CD8-positive, alpha-beta T cell (primary cell): ENCODE measurements at places on chromosomes 1 and 21. TPM values are rescaled to one million over a fixed set of nuclear protein-coding genes. Genes with fewer than 3 reads are reported as not detected.

DNA sequence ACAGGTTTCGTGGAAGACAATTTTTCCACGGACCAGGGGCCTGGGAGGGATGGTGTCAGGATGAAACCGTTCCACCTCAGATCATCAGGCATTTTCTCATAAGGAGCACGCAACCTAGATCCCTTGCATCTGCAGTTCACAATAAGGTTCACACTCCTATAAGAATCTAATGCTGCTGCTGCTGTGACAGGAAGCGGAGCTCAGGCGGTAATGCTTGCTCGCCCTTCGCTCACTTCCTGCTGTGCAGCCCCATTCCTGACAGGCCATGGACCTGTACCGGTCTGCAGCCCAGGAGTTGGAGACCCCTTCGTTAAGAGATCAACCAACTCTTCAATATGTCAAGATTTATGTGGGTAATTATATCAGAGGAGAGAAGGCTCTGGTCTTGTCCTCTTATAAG, 3.3 kb upstream of the DHX9 start:
- DNase-seq: no peak

DNA sequence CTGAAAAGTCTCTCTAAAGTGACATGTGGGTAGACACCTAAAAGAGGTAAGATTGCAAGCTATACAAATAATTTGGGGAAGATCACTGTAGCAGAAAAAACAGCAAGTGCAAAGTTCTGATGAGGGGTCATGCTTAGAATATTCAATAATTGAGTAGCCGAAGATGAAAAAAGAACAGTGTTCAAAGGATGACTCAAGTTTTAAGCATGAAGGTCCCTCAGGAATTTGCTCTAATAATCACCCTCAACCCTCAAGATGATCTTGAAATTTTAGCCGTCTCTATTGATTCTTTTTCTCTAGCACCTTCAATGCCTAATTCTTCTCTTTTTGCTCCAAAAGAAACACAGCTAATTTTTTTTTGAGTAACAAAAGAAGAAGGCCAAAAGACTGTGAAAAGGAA, 190.6 kb upstream of the ZNHIT6 start:
- DNase-seq: no peak

DNA sequence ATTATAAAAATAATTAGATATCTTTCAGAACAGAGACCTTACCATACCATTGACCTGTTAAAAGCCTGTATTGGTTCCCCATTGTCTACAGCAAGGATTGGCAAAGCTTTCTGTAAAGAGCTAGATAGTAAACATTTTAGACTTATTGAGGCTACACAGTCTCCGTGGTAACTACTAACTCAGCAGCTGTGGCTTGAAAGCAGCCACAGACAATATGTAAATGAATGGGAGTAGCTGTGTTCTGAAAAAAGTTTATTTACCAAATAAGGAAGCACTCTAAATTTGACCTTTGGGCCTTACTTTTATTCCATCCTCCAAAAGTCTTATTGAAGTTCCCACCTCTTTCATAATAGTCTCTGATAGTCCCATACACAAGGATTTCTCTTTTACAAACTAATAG, 39.7 kb downstream of the NUP210L start:
- no peak for DNase-seq

Gene CELA2A
- total RNA-seq: not detected

DNA sequence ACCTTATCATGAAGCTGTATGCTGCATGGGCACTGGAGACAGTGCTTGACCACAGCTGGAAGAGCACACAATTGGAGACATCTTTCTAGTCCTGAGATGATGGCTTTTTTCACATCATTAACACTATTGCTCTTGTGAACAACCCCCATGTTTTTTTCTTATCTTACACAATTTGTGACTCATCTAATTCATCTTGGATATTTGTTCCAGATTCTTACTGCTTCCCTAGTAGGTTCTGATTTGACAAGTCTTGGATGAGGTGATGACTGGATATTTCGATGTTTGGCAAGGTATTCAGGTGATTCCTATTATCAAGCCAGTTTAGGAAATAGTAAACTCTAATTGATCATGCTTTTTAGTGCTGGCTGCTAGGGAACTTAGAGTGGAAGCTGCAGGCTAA, 23.7 kb downstream of the HLX start:
- DNase-seq: no peak

GRCh38 chr1:29864431-29865022, 628.2 kb downstream of the PTPRU start:
- no peak for DNase-seq

GRCh38 chr1:56797065-56797685, 22.0 kb downstream of the FYB2 start:
- DNase-seq: no peak

Gene OR2L8
- 0.35 TPM for total RNA-seq

DNA sequence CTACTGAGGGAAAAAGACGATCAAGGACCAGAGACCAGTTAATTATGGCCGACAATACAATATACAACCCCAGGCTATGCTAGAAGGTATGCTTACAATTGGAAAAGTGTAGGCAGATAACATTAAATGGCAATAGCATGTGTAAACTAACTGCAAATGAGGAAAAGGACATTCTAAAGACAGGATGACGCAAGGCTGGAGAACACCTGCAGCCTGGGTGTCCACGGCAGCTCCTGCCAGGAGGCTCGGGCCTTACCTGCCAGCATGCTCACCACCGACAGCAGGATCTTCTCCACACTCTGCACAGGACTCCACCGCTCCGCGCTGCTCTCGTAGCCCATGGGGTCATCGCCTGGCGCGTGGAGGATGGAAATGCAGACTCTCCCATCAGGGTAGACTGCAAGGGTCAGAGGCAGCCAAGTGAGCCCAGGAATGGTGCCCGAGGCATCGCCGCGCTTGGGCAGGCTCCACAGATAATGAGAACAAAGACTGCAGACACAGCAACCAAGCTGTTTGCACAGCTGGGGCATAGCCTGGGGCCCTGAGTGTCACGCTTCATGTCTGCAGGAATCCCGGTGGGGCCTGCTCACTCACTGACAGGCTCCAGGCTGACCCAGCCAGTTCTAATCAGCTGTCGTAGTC, 28.2 kb downstream of the UBE2G2 start:
- DNase-seq: no peak

Gene AXDND1
- 1.6 TPM for total RNA-seq

GRCh38 chr1:100796046-100796445, 76.5 kb downstream of the VCAM1 start:
- DNase-seq: no peak

DNA sequence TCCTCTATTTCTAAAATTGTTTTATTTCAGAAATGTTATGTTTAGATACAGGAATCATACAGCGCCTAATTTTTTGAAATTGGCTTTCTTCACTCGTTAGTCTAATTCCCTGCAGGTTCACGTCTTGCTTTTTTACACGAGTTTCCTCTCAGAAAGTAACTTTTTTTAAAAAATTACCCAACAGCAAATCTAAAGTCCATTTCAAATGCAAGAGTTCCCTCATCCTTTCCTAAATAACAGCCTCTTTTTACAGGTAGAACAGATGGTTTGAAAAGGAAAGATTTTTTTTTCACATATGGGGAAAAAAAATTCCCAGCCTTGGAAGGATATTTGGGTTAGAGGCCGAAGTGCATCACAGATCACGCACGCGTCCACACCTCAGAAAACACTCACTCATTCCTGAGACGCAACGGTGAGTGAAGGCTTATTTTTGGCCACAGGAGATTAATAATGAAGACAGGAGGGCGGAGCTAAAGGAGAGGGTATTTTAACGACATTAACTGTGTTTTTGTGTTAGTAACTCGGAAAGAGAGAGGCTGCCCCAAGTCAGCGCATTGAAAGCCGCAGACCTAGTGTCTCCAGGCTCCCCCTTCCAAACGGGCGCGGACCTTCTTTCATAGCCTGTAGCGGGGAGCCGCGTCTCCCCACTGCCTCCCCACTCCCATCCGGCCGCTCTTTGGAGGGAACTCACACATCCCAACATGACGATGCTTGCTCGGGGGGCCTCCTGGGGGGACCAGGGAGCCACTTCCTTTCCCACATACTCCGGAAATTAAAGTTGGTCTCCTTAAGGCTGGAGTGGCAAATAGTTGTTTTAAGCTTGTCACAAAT, 969 bp upstream of the RIPK4 start:
- peak; percentile 28 for DNase-seq

- peak; percentile 98 for DNase-seq
Observed at GRCh38 chr21:37366482-37367316, at the start of gene DYRK1A. Gene DYRK1A (plus strand): TSS chr21:37366773. CDS start chr21:37420375, 53,602 bp downstream.

DNA sequence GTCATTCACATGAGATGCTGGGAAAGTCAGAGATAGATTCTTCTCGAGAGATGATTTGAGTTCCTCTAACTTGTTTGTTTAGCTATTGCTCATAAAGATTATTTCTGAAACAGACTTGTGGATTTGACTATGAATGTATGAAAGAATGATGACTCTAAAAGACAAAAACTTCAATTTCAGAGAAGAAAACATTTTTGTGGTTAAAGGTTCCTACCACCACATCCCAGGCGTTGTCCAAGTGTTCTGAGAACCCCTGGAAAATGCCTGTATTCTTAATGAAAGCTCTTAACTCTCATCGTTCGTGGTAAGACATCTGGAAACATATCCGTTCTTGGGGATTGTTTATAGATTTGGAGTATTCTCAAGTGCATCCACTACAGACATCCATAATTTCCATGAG, 228.7 kb downstream of the BARHL2 start:
- DNase-seq: no peak

DNA sequence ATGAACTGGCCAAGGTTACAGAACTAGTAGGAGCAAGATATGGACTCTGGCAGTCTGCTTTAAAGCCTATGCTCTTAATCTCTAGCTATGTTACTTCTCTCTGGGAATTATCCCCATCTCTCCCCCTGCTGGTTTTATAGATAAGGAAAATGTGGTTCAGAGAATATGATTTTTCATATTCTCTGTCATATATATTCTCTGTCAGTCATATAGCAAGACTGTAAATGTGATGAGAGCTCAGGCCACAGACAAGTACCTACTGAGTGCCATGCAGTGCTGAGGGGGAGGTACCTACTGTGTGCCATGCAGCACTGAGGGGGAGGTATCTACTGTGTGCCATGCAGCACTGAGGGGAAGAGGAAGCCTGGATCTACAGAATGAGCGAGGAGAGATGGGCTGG, 220.3 kb upstream of the FGGY start:
- no peak for DNase-seq

Gene KIF26B
- not detected for total RNA-seq

GRCh38 chr1:166013232-166013631, 153.6 kb downstream of the FAM78B start:
- no peak for DNase-seq

DNA sequence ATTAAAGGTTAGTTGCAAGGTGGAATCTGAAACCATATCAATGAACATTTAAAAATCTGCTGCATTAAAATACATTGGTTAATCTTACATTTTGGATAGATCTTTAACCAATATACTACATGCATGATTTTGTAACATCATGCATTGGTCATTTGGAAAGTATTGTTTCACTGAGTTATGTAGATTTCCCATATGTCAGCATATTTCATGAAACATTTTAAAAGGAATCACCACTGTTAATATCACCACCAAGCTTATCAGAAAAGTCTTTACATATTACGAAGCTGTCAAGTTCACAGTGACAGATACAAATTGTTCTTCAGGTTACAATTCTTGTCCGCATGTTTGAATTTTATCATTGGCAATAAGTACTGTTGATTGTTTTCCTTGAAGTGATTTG, 89.9 kb upstream of the ADGRL2 start:
- no peak for DNase-seq

DNA sequence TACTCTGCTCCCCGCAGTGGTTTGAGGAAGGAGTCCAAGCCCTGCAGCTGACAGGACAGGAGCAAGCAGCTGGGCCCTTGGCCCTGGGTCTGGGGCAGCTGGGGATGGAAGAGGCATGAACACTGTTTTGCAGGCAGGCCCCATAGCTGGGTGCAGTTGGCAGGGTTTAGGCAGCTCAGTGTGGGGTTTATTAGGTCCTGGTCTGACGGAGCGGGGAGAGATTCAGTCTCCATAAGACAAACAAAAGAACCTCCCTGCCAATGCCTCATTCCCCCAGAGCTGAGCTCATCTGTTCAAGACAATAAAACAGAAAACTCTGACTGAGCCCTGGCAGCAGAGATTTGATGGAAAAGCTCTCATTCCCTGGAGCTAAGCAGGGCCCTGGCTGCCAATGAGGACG, 37.3 kb downstream of the OLFML2B start:
- DNase-seq: no peak

- no peak for DNase-seq
Observed at GRCh38 chr21:39014747-39015146, 168.5 kb downstream of the PSMG1 start.

DNA sequence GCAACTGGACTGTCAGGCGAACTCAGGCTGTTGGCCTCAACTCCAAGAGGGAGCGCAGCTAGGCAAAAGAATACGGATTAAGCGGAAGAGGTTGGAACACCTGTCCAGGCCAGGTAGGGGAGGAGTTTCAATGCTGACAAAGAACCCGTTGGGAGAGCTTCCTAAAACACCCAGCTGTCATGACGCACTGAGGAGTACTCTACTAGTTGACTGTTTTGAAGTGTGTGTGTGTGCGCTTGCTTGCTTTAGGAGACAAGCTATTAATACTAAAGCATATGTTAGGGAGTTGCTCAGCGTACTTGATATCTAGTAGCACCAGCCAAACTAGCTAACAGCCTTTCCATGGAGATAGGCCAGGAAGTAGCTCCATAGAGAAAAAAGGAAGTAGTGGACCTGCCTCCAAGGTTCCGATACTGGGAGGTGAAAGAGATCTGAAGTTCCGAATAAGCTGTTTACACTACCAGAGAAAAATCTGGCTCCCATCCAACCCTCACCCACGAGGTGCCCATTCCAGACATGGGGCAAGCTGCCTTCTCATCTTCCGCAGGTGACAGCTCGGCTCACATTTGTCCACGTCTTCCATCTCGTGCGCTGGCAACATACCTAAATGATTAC, 974 bp upstream of the FNBP1L start:
- peak; percentile 26 for DNase-seq

GRCh38 chr1:206716159-206716869, 31.6 kb downstream of the MAPKAPK2 start:
- no peak for DNase-seq

GRCh38 chr1:61638911-61639605, 85.9 kb downstream of the TM2D1 start:
- no peak for DNase-seq

- no peak for DNase-seq
Observed at GRCh38 chr1:232980355-232980978, 30.1 kb downstream of the NTPCR start.

DNA sequence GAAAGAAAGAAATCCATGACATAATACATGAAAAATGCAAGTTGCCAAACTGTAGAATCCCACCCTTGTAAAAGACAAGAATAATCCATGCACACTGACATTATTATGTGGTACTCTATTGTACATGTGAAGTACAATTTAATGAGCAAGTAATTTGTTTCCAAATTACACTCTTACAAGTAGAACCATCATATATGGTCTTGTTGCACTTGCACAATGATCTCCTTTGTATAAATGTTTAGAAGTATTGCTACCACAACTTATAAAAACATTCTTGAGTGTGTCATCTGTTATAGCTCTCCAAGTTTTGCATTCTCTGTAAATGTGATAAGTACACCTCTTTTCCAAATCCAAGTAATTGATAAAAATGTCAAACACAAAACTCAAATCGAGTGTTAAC, 29.1 kb upstream of the ZNF281 start:
- DNase-seq: no peak
